ENCODE measurements at places on chromosomes 1 and 21.

DNA sequence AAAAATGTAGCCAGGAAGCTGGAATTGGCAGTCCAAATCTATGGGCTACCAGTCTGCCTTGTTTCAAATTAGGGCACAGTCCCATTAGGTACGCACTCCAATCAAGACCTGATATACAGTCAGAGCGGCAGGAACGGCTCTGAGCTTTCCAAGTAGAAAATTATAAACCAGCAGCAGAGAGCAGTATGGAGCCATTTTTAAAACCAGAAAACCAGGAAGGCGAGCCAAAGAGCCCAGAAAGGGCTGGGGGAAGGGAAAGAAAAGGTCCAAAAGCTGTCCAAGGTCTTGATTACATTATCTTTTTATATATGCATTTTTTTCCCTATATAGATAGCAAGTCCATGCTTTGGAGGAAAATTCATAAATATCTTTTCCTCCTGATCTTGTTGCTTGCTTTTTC lies 719.0 kb downstream of the RWDD3 start:
- no peak for DNase-seq

DNA sequence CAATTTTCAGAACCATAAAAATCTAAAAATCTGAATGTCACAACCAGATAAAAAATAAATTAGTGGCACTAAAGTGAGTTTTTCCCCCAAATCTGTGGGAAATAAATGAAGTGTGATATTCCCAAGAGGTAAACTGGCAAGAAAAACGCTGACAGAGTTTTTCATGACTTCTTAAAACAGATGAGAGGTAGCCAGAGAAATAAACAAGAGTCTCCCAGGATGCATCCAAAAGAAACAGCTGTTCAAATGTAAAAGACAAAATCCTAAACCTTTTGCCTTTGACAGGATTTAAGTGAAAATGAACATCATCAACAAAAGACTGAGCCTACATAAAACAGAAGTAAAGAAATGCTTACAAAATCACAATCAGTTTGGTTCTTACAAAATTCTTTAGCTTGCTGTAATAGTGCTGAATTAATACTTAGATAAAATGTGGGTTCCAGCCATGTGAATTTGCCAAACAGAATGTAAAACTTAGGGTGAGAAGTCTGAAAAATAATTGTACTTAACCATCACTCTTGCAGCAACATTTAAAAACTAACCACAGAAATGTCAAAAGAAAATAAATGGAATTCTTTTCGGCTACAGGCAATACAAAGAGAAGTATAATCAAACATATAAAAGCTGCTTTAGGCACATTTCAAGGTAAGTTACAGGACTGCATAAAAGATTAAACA lies 133.6 kb downstream of the EIF4G3 start:
- DNase-seq, result no peak

DNA sequence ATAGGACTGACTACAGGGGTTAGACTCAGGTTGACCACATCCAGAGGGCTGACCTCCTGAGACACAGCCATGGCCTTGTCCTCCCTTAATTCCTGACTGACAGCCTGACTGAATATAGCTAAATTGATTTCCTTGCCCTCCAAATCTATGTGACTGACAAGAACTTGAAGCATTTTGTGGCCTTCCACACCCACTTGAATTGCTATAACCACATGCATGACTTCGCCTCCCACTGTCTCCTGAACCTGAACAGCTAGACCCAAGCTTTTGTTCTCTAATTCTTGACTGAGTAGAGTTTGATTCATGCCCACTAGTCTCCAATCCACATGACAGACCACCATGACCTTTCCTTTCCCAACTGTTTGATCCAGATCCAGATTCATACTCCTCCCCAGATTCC lies 3.1 kb downstream of the FLG2 start:
- no peak for DNase-seq

- no peak for DNase-seq
These were observed 463.5 kb downstream of the SMYD3 start for GRCh38 chr1:246043556-246043955.

DNA sequence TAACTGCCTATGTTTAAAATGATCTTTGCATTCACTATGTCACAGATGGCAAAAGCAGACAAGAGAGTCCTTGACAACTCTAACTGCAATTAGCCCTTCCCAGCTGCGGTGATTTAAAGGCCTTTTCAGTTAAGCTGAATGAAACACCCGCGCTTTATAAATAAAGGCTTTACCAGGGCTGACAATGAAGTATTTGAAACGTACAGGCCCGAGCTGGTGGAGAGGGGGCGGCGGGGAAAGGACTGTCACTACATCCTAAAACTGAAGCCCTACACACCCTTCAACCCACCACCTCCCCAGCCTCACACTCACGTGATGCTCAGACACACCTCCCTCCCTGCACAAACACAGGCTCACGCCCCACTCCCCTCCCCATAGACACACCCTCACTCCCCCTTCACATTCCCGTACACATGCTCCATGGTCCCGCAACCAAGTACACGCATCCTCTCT lies 45.5 kb downstream of the GRIK3 start:
- DNase-seq, result no peak

GRCh38 chr1:232613752-232614381 lies 16.1 kb downstream of the SIPA1L2 start:
- no peak for DNase-seq

- DNase-seq, result no peak
These were observed 1512.5 kb upstream of the B3GALT2 start for GRCh38 chr1:194698908-194699318.
